Amniotic stem cell (primary cell): ENCODE measurements at places on chromosomes 12 and 14.

DNA sequence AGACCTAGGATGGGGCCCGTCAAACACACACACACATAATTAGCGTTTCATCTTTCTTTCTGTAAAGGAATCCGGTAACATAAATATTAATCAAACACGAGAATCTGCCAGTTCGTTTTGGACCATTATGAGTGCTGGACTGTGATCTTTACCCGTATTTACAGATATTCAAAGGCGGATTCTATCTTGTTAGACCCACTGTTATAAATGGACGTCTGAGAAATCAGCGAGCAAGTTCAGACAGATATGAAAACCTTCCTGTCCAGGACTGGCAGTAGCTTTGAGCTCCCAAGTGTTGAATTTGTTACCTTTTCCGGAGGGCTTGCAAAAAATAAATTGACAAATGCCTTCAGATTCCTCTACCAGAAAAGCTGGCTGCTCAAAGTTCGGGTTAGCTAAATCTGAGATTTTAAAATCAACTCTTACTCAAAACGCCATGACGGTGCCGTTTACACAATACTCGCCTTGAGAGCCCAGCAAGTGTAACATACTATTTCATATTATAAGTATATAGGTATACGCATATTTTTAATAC, 27.6 kb downstream of the BCL11B start:
- no peak for DNase-seq

DNA sequence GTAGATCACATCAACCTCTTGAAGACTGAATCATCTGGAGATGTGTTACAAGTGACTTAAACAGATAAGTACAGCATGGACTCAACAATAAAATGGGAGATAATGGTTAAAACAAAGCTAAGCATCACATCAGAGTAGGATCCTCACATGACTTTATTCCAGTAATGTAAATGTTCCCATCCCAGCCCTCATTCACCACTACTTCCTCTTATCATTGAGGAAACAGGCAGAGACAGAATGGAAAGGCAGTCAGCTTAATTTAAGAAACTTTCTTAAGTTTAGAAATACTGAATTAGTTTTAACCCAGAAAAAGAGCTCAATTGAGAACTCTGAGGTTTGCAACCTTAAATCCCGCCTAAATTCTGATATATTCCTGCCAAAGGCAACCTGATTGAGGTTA, 1.2 kb upstream of the ALG10 start:
- no peak for DNase-seq

GRCh38 chr12:12376646-12377448, 20.0 kb downstream of the BORCS5 start:
- peak; percentile 52 for DNase-seq

DNA sequence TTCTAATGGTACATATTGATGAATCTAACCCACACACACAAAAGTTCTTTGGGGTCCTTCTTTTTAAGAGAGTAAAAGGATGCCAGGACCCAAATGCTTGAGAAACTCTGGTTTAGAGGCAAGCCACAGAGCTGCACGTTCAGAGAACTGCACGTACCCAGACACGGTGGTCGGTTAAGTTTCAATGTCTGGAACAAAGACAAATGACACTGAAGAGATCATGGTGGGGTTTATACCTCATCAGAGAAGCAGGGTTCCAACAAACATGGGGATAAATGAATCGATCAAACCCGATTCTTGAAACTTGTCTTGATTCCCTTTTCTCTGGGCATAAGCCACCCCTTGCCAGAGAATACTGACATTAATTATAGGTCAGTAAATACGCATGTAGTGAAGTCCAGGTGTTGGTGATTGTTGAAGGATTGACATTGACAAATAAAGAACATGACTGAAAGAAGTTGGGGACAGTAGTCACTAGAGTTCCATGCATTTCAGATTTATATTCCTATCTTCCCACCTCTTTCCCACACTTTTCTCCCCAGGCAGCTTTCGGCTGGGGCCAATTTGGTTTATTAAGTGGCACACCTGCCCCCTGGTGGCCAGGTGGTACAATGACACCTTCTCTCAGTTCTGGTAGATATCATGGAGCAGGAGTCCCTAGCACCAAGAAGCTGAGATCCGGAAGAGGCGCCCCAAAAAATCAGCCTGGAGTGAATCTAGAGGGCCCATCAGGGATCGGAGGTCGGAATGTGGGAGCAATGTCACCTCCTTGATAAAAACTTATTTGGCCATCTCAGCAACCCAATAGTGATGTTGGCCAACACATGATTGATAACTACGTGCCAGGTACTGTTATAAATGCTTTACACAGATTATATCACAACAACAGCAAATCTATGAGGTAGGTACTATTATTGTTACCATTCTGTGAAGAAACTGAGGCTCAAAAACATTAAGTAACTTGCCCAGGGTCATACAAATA, 17.8 kb upstream of the HDAC7 start:
- no peak for DNase-seq

DNA sequence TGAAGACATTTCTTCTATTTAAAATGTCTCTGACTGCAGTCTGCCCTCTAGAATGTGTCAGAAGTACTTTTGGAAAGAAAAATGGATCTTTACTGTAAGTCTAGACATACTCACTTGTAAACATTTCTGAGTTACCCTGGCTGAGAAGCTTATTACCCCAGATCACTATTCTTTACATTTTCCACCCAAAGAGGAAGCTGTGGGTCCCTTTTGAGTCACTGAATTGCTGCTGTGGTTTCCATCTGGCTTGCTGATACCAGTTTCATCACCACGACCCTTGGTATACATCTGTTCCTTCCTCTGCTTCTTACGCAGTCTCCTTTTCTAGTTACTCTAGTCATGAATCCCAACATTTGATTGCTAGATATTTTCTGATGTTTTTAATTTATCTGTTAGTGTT, 20.2 kb upstream of the CLEC4D start:
- no peak for DNase-seq

GRCh38 chr14:66634876-66635275, 126.9 kb downstream of the GPHN start:
- DNase-seq: no peak

DNA sequence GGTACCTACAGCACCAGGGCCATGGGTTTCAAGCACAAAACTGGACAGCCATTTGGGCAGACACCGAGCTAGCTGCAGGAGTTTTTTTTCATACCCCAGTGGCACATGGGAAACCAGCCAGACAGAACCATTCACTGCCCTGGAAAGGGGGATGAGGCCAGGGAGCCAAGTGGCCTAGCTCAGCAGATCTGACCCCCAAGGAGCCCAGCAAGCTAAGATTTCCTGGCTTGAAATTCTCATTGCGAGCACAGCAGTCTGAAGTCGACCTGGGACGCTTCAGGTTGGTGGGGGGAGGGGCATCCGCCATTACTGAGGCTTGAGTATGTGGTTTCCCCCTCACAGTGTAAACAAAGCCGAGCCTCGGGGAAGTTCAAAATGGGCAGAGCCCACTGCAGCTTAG, 81.2 kb upstream of the CCDC175 start:
- DNase-seq: no peak

DNA sequence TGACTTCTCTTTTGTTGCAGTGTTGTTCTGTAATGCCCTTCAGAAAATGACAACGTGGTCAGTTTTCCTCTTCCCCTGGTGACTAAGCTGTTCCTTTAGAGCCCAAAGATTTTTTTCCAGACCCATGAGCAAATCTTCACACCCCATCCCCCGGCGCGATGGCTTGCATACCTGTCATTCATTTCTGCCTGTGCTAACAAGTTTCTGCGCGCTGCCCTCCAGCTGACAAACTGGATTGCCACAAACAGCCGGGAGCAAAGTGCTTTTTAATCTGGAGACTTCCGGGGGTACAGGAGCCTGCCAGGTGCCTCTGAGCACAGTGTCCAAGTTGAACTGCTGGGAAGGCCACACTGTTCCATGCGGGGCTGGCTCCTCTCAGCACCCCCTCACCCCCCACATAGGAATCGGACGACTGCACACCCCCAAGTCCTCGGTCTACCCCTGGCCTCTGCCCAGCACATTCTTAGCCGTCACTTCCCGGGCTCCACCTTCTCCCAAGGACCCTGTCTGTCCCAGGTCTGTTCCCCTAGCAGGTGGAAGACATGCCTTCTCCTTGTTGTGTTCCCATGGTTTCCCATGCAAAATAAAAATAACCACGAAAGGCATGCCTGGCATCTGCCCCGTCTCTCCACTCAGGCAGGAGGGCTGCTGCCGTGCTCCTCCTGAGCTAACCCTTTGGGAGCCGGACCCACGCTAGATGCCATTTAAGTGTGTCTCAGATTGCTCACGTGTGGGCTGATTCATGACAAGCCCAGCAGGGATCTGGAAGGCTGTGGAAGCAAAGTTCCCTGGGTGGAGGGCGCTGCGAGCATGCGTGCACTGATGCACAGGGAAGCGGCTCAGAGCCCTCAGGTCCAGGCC, 14.1 kb downstream of the RILPL1 start:
- DNase-seq: no peak
